ENCODE measurements at places on chromosomes 7 and 10. TPM values are rescaled to one million over a fixed set of nuclear protein-coding genes. Genes with fewer than 3 reads are reported as not detected.

The PILRB gene
- 86.2 TPM for total RNA-seq

The CPED1 gene
- total RNA-seq, result not detected

The FOXI2 gene
- total RNA-seq, result not detected

The LGI1 gene
- not detected for total RNA-seq

The CPN1 gene
- not detected for total RNA-seq

The TRIM74 gene
- 0.69 TPM for total RNA-seq

The AGBL3 gene
- total RNA-seq, result 3.9 TPM

The PODXL gene
- total RNA-seq, result 0.76 TPM

The NUTM2A gene
- total RNA-seq, result 0.30 TPM

The LDB3 gene
- total RNA-seq, result not detected

The CDHR1 gene
- total RNA-seq, result 0.34 TPM

The ATG9B gene
- 5.0 TPM for total RNA-seq

The NMT2 gene
- total RNA-seq, result 37.6 TPM

The TAS2R3 gene
- total RNA-seq, result 1.5 TPM

The TMEM196 gene
- total RNA-seq, result not detected

The KIAA1217 gene
- total RNA-seq, result 0.62 TPM

The GLI3 gene
- not detected for total RNA-seq

The GALNT17 gene
- total RNA-seq, result not detected

The ZNF716 gene
- not detected for total RNA-seq

The GPR85 gene
- not detected for total RNA-seq

The SLC18A3 gene
- total RNA-seq, result 0.32 TPM

The KAZALD1 gene
- total RNA-seq, result 0.55 TPM

Data from activated T-helper 2 cell treated with anti-CD3 and anti-CD28 coated beads, Interferon-gamma antibody, Interleukin-2, Interleukin-4, amounts not matched to agents 10 μg/mL and 5 μg/mL and 100 μg/mL, durations not matched to agents 14 hours and 24 hours and 36 hours (primary cell).